ENCODE measurements at places on chromosomes 1 and 21. TPM values are rescaled to one million over a fixed set of nuclear protein-coding genes. Genes with fewer than 3 reads are reported as not detected.

DNA sequence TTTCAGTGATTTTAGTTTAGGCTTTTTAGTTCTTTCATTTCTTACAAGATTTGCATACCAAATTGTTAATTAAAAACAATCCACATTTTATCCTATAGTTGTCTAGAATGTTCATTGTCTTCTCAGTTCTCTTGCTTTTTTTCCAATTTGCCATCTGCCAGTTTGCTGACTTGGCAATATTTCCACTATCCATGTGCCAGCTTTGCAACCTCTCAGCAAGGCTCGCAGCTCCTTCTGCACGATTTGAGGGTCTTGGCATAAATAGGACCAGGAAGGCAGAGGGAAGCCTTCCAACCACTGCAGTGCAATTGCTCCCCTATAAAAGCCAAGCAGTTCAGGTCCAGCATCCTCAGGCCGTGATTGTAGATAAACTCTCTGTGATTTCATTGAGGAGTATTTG, 306.8 kb upstream of the FMN2 start:
- no peak overlapping the region for H3K27ac ChIP-seq
- H3K27me3 ChIP-seq = peaks cover 7% of the 10 kb centered on the region

DNA sequence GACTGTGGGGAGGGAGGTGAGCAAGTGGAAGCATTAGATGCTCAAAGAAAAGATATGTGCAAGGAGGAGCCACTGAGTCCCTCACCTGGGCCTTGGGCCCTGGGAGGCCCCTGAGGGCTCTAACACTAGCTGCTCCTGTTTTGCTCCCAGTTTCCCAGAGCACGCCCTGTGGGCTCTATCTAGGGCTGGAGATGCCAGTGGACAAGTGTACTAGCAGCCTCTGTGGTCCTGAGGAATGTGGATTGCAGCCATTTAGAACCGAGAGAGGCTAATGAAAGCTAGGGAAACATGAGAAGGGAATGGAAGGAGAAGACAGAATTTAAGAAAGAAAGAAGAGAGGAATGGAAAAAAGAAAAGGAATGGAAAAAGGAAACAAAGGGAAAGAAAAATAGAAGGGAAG, 10.0 kb upstream of the TBX15 start:
- H3K36me3 ChIP-seq = no peaks in the 10 kb centered on the region
- DNase-seq = no peak
- H3K4me1 ChIP-seq = peaks cover 3% of the 10 kb centered on the region
- peaks cover 42% of the 10 kb centered on the region for H3K27me3 ChIP-seq
- H3K27ac ChIP-seq = no peak overlapping the region

DNA sequence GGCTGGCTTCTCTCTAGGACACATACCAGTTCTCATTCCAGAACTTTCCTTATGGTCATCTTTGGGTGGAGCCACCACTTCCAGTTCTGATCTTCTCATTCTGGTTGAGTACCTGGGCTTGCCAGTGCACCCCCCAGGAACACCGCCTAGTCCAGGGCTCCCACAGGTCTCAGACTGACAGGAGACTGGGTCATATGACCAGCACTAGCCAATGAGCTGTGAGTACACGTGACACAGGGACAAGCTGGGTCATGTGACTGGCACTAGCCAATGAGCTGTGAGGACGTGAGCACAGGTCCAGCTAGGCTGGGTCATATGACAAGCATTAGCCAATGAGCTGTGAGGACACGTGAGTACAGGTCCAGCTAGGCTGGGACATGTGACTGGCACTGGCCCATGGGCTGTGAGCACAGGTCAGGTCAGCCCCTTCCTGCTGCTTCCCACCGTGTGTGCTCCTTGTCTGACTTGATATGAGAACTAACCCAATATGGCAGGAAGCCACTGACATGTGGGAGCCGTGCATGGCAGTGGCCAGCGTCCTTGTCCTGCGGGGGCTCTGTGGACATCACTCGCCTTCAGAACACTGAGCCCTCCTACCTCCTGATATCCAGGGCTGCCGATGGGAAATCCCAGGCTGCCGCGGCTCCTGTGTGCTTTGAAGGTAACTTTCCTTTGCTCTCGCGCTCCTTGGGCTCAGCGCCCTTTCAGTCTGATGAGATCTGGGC, 22.7 kb downstream of the KRTAP10-1 start:
- no peaks in the 10 kb centered on the region for H3K27me3 ChIP-seq
- peak overlapping the region; percentile 41 for H3K4me3 ChIP-seq
- DNase-seq = no peak

DNA sequence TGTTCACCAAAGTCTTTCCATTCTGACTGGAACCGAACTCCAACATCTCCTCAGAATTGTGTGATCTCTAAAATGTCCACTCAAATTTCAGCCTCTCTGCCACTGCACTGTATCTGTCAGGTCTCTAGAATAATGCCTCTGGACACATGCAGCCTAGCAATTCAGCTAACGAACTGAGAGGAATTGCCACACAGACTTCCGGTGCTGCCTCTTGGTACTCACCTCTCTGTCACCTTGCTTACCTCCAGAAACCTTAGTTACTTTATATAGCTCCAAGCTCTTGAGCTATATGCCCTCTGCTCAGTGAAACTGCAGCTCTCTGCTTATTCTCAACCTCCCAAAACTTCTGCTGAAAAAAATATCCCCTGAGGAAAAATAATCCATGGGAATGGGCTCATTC, 2.7 kb upstream of the CHRM3 start:
- peaks cover 6% of the 10 kb centered on the region for H3K27me3 ChIP-seq
- no peak for DNase-seq
- H3K36me3 ChIP-seq = no peaks in the 10 kb centered on the region
- no peak overlapping the region for H3K27ac ChIP-seq

The PDZK1 gene
- total RNA-seq = 85.4 TPM

The SLC5A9 gene
- 5.7 TPM for total RNA-seq

The CLCA1 gene
- not detected for total RNA-seq

Measured in liver (tissue), 10 donors.